ENCODE measurements at places on chromosomes 1 and 21. TPM values are rescaled to one million over a fixed set of nuclear protein-coding genes. Genes with fewer than 3 reads are reported as not detected.

Gene TCHH
- polyA plus RNA-seq: not detected

Gene SPRR2G
- not detected for polyA plus RNA-seq

Gene RNF186
- not detected for polyA plus RNA-seq

Gene KIF21B
- polyA plus RNA-seq: 0.22 TPM

Gene TRIM33
- 21.1 TPM for polyA plus RNA-seq

Gene MLLT11
- polyA plus RNA-seq: 28.3 TPM

Gene MAP3K21
- 0.24 TPM for polyA plus RNA-seq

Gene VSIG8
- not detected for polyA plus RNA-seq

Gene TRPM2
- polyA plus RNA-seq: not detected

Gene PLA2G4A
- polyA plus RNA-seq: 5.5 TPM
